ENCODE measurements at places on chromosomes 11 and 22.

DNA sequence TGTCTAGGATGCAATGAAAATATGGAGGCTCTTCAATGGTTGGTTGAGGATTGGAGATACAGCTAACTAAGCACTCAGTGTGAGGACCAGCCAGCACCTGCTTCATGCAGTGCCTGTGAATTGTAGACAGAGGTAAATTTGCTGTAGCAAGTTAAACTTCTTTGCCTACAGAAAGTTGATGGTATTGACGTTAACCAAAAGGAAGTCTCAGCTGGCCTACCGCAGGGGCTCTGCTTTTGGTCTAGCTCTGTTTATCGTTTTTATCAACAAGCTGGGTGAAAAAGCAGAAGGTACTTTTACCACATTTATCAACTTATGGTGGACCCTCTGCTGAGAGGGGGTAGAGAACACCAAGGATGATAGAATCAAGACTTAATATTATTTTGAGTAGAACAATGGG is 51.6 kb downstream of the GRAMD1B start:
- DNase-seq: no peak

DNA sequence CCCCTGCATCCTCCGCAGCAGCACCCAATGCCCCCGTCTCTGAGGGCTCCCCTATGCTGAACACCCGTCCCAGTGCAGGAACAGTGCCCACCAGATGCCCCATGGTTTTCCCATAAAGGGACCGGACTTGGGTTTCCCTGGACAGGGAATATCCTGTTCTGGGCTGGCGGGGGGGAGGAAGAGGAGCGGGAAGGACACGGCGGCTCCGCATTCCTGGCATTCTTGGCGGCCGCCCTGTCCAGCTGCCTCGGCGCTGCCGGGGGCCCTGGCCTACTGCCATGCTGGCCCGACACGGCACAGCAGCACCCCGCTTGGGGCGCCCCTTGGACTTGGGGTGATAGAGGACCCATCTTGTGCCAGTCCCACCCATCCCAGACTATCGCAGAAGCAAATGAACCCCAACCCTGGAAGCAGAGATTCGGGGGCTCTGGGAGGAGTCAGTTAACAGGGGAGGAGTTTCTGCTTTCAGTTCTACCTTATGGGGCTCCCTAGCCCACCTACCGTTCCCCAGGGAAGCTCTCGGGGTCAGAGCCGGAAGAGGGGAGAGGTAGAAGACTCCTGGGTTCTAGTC is 23.7 kb upstream of the CBX7 start:
- peak; percentile 83 for DNase-seq

DNA sequence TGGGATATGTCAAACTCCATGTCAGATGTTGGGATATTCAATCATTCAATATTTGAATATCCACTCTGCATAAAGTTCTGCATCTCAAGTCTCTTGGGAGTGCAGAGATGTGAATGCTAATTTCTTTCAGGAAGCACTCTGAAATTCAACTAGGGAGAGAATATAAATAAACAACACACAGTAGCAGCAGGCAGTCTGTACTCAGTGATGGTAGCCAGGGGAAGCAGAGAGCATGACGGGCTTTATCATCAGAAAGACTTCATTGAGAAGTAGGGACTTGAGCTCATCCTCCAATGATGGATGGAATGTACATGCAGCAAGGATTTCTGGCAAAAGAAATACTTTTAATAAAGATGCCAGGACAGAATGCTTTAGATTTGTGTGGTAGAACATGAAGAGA is 9.8 kb upstream of the TEAD1 start:
- DNase-seq: no peak

DNA sequence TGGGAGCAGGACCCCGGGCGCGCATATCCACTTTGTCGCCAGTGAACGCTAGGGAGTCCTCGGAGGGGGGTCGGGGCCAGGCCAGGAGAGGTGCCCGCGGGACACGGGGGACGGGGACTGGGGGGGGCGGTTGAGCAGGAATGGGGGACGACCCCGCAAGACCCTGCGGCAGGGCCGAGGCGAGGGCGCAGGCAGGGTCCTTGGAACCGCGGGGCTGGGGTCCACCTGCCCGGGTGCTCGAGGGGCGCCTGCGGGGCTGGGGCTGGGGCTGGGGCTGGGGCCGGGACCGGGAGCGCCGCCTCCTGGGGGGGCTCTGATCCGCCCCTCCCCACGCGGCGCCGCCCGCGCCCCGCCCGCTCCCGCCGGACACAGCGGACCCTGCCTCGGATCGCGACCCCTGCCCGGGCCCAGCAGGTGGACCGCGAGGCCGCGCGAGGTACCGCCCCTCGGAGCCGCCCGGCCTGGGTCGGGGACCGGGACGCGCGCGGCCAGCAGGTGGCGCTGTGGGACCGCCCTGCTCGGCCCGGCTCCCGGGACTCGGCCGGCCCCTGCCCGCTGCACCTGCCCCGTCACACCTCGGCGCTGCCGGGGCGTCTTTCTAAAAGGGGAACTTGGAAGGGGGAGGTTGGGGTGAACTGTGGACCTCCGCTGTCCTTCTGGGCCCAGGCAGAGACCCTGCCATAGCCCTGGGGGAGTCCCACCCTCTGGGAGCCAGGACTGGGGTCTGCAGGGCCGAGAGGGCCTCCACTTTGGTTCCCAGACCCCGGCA is 11.0 kb downstream of the CRELD2 start:
- DNase-seq: peak; percentile 92

DNA sequence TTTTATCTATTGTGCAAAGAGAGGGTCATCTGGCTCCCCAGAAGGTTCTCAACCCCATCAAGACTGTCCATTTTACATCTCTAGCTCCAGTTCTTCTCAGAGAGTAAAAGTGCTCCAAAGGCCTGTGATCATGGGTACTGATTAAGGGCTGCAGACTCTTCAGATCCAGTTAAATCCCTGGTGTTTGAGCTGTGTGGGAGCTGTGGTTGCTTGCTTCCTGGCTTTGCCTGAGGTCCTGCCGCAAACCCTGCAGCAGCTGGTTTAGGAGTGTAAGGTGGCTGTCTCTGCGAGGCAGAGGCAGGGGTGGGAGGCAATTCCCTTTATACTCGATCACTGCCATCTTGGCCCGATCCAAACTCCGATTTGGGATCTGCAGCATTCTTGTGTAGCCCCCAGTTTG is 1.2 kb downstream of the MRPL17 start:
- no peak for DNase-seq

GRCh38 chr11:11842421-11843008 is 743 bp downstream of the USP47 start:
- DNase-seq: peak; percentile 65

All from AG08396 (cell line).